ENCODE measurements at places on chromosomes 12 and 14. TPM values are rescaled to one million over a fixed set of nuclear protein-coding genes. Genes with fewer than 3 reads are reported as not detected.

GRCh38 chr12:119710965-119711551 is 43.1 kb downstream of the PRKAB1 start:
- DNase-seq = no peak

PMEL gene
- 1.1 TPM for total RNA-seq

DNA sequence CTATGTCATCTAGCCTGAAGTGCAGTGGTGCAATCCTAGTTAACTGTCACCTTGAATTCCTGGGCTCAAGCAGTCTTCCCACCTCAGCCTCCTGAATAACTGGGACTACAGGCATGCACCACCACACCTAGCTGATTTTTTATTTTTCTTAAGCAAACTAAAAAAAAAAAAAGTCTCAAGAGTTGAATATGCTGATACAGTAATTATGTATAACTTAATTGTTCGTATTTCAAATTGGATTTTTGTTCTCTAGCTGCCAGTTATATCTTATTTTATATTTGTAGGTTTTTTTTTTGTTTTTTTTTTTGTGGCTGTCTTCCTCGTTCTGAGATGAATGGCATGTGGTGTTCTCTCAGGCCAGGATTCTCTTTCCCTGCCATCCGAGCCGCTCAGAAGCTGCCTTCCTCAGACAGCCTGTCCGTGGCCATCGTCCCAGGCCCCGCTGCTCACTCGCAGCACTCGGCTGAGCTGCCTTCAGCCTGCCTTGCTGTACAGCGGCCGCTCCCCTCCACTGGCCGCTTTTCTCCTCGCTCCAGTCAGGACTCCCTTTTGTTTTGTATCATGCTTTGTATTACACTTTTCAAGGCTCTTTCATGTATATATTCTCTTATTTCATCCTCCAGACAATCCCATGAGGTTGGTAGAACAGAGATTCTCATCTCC is 53.3 kb downstream of the WDR20 start:
- no peak for DNase-seq

YARS2 gene
- total RNA-seq = 30.1 TPM

DNA sequence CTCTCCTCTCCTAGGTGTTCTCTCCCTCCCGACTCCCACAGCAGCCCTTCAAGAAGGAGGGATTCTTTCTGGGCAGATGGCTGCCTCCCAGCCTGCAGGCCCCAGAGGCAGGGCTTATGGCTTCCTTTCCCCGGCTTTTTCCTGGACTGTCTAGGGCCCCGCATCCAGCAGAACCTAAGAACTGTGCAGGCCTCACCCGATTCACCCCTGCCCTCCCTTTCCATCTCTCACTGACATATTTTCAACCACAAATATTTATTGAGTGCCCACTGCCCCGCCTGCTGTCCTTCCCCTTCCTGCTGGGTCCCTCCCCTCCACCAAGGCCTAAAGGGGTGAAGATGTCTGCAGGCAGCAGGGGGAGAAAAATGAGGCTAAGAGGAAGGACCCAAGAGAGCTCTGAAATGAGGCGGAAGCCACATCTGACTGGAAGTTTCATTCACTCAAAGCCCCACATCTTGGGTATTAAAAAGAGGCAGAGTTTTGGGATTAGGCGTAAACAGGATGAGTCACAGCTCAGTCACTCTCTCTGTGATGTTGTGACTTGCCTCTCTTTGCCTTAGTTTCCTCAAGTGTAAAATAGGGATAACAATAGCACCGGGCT is 2.9 kb downstream of the SCNN1A start:
- no peak for DNase-seq

KLRC2 gene
- total RNA-seq = not detected

LGR5 gene
- total RNA-seq = not detected

GRCh38 chr12:87518481-87518880 is 510.7 kb downstream of the C12orf50 start:
- DNase-seq = no peak

GRCh38 chr12:108257004-108257403 is 82.1 kb downstream of the CMKLR1 start:
- no peak for DNase-seq

GRCh38 chr12:96471368-96472050 is 17.9 kb upstream of the CFAP54 start:
- no peak for DNase-seq

DTX1 gene
- total RNA-seq = 0.34 TPM

GRCh38 chr12:131683266-131684014 is 27.4 kb upstream of the SFSWAP start:
- DNase-seq = no peak

GRCh38 chr12:117188961-117189724 is 1.1 kb downstream of the FBXO21 start:
- no peak for DNase-seq

- DNase-seq = no peak
Observed at GRCh38 chr12:131093604-131093955, 139.9 kb downstream of the ADGRD1 start.

ASCL1 gene
- not detected for total RNA-seq

- DNase-seq = no peak
Observed at GRCh38 chr12:94676031-94676641, 25.8 kb upstream of the TMCC3 start.

DNA sequence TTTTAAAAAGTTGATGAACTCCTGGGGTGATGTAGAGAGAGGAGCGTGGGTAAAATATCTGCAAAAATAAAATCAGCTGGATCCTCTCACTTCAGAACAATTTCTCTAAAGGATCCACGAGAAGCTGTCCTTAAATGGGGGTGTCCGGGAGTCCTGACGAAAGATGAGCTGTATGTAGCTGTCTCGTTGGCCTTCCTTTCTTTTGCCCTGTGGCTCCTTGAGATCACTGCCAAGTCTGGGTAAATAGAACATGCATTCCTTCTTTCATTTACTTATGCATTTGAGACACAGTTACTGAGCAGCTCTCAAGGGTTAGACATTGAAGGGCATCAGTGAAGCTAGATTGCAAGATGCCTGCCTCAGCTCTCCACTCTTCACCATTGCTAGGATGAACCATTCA is 35.2 kb upstream of the TXNRD1 start:
- DNase-seq = no peak

- DNase-seq = no peak
Observed at GRCh38 chr12:125105600-125105999, 40.4 kb downstream of the AACS start.

EFS gene
- total RNA-seq = 0.24 TPM

DNA sequence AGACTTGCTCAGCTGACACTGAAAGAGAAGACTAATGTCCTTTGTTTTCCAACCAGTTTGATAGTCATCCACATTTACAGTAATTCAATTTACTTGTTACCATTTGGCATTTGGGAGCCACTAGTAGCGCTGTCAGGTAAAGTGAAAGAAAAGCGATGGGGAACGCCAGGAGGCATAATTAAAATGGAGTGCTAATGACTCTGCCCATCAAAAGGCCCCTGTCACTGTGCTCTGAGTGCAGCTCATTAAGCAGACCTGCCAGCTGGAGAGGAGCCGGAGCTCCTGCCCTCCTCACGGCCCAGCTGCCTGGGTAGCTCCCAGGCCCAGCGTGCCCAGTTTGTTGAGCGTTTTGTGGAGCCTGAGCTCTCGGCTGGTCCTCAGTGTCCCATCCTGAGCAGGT is 463.6 kb upstream of the CCDC196 start:
- no peak for DNase-seq

GRCh38 chr14:25622763-25623162 is 572.8 kb upstream of the STXBP6 start:
- DNase-seq = no peak

MYO1A gene
- not detected for total RNA-seq

DNA sequence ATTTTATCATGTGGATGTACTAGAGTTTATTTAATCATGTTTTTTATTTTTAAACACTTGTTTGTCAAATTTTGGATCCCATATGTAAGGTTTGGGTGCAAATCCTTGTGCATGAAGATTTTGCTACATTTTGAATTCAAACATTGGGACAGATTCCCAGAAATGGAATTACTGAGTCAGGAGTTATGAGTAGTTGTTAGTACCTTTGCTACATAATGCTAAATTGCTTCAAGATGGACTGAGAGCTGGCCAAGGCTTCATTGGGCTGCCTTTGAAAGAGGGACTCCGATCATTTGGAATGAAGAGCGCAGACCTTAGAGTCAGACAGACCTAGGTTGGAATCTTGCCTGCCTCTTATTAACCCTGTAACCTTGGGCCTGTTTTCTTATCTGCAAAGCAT is 154.9 kb upstream of the PWP1 start:
- DNase-seq = no peak

- DNase-seq = no peak
Observed at GRCh38 chr14:54564868-54565784, 1.8 kb upstream of the SAMD4A start.

DNA sequence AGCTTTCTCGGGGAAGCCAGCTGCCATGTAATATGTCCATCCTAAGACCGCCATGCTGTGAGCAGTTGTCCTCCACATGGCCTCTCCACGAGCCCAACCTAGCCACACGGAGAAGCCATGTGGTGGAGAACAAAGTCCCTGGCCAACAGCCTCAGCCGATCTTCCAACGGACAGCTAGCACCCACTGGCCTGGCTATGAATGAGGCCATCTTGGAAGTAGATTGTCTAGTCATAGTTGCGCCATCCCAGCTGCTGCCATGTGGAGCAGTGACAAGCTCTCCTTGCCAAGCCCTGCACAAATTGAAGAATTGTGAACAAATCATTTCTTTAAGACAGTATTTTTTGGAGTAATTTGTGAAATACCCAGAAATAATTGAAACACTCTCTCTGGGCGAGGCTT is 49.3 kb upstream of the USP44 start:
- DNase-seq = no peak

All from glomerular endothelial cell (primary cell).